Right lung (tissue), 10 donors: ENCODE measurements at places on chromosomes 4 and X. TPM values are rescaled to one million over a fixed set of nuclear protein-coding genes. Genes with fewer than 3 reads are reported as not detected.

DNA sequence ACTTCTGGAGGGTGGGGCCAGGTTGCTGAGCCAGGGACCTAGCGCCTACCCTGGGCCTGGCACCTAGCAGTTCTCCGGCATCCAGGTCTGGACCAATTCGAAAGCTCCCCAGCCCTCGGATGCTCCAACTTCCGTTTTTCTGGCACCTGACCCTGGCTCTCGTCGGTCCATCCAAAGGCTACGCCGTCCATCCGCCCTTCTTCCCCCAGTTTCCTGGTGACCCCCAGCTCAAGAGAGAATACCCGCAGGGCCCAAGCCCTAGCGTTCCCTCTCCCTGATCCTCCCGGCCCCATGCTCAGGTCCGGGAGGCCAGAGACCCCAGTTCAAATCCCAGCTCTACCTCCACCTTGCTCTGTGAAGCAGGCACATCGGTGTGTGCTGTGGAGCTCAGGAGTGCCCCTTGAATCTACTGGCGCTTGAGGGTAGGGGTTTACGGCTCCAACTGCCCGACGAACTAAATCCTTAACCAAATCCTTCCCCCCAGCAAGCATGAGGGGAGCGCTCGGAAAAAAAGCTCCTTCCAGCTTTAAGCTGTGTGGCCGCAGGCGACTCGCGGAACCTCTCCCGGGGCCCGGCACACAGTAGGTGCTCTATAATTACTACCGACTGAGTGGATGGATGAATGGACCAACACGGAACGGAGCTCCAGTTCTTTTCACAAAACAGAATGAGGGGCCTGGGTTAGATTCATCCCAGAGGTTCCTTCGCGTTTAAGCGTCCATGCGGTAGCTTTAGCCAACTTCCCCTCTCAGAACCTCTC is 1.1 kb downstream of the CRMP1 start:
- DNase-seq: no peak

DNA sequence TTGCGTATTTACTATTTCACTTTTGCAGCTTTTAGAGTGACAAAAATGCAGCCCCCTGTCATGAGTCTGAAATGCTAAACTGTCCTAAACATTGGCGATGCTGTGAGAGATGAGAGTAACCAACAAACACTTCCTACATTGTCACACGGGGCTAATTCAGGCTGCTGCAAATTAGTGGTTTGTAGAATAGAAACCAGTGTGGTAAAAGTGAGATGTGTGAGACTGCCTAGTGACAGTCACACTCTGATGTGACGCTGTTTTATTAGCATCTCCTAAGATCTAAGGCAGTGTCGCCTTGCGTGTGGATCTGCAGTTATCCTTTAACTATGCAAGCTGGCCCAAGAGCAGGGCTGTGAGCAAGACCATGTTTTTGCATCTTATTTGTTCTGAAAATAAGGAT is 800.2 kb upstream of the TENM3 start:
- no peak for DNase-seq

- DNase-seq: no peak
These were observed 887.6 kb downstream of the PCDH19 start for GRCh38 chrX:99522450-99522849.

- DNase-seq: no peak
These were observed 36.0 kb downstream of the SLC9A7 start for GRCh38 chrX:46722742-46723568.

DNA sequence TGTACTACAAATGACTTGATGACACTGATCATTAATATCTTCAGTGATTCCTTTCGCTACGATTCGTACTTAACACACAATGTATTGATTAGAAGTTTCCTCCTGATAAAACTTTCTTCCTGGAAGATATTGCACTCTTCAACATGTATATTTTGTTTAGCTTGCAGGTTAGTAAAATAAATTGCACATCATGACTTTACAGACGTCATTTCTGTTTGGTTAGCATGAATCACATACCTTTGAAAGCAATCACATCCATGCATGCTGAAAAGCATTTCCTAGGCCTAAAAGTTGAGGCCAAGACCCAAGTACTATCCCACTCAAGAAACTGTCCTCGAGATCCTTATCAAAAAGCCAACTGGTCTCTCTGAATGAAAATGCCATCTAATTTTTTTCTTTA is 1841.0 kb upstream of the PCDH7 start:
- DNase-seq: no peak

DNA sequence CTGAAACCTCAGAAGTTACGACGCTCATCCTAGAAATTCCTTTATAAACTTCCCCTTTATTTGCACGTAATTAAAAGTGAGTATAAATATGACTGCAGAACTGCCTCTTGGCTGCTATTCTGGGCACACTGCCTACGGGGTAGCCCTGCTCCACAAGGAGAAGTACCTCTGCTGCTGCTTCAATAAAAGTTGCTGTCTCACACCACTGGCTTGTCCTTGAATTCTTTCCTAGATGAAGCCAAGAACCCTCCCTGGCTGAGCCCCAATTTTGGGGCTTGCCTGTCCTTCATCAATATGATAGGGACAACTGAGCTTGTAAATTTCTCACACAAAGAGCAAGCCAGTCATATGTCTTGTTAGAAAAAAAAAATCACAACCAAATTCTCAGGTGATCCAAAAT is 115.8 kb downstream of the VEGFC start:
- no peak for DNase-seq

- DNase-seq: no peak
These were observed 24.3 kb upstream of the PCDH10 start for GRCh38 chr4:133124746-133125145.

DNA sequence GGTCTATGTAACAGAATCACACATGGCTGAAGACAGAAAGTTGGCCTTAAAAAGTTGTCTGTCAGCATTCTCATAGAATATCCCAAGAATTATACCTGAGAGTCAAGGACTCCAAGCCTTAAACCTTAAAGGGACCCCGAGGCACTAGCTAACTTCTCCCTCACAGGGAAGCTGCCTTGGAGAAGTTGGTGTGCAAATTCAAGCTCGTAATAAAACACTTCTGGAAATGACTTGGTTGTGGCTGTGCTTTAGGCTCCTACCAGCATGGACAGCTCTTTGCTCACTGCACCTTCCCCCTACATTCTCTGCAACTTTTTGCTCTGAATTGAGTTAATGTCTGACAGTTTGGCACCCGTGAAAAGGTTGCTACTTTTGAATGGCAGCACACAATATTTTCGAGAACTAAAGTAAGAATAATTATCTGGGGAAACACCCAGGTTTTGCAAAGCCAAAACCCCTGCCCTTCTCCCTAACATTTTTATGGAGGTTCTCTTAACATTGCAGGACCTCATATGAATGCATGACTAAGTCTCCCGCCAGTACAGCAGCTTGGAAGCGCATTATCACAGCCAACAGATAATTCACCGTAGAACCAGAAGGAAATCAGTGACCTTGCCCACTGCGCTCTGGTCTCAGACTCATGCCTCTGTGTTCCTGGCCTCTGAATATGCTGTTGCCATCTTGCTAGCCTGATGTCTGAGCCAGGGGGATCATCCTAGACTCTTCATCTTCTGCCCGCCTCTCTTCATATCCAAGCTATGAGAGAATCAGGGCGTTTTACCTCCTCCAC is 91.0 kb downstream of the MGST2 start:
- DNase-seq: no peak

DNA sequence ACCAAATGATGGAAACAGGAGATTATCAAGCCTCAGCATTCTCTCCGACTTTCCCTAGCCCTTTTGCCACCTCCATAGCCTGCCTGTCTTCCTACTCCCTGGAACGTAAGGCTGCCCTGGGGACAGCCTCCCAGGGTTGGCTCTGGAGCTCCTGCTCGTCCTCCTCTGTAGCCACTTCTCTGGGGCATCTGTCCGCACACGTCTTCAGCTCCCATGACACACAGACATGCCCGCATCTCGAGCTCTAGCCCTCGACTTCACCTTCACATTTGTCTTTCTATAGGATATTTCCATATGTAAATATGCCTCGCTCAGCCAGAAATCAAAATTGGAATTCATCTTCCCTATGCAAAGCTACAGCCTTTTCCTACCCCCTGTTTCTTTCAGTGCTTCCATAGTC is 67.7 kb downstream of the TSC22D3 start:
- DNase-seq: no peak

GRCh38 chrX:83416273-83416672 is 91.8 kb upstream of the POU3F4 start:
- DNase-seq: no peak

DNA sequence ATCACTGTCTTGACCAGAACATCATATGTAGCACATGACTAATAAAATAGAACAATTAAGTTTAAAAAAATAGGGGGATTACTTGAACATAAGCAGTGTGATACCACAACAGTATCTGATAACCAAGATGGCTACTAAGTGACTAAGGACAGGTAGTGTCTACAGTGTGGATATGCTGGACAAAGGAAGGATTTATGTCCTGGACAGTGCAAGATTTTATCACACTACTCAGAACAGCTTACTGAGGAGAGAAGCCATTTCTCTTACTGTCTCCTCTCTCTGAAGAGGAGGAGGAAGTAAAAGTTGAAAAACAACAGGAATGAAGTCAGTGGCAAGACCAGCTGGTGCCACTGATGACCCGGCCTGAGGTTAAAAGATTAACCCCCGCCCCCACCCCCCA is 4.0 kb upstream of the SLC10A7 start:
- no peak for DNase-seq

- DNase-seq: no peak
These were observed 427.4 kb upstream of the DIPK2B start for GRCh38 chrX:45628041-45628440.

GRCh38 chr4:108885211-108885610 is 122.4 kb upstream of the ETNPPL start:
- no peak for DNase-seq

GRCh38 chr4:149077181-149077580 is 635.0 kb upstream of the NR3C2 start:
- no peak for DNase-seq

DNA sequence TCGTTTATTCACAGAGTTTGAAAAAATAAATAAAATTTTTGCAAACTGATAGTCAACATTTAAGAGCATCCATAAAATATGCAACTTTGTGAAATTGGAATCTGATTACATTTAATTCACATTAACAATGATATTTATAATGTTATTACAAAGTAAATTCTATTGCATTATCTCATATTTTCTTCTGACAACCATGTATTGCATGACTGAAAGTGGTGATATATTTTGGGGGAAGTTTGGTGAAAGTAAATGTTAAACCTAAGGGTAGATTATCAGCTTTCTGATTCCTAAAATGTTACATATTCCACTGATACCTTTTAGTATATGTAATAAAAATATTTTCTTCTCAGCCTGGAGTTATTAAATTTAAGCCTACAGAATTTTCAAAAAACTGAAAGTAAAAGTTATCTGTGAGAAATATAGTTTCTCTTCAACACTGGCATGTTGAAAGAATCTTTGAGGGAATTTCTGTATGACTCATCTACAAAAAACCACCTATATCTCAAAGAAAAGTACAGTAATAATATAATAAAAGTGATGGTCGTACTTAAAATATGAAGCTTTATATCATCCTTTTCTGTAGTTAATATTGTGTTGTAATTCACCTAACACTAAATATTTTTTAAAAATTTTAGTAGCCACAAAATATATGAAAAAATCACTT is 1179.6 kb upstream of the PCDH7 start:
- no peak for DNase-seq

Gene POLN
- polyA plus RNA-seq: 4.2 TPM

Gene ART3
- 0.61 TPM for polyA plus RNA-seq

Gene ABLIM2
- polyA plus RNA-seq: 5.9 TPM

Gene MAGIX
- polyA plus RNA-seq: 2.1 TPM

Gene POU3F4
- not detected for polyA plus RNA-seq

Gene PAGE2B
- not detected for polyA plus RNA-seq

Gene ZDHHC15
- 7.1 TPM for polyA plus RNA-seq

Gene SORBS2
- 42.4 TPM for polyA plus RNA-seq

Gene EFHC2
- 5.9 TPM for polyA plus RNA-seq

Gene RGN
- polyA plus RNA-seq: 13.4 TPM
